ENCODE measurements at places on chromosomes 16 and 17. TPM values are rescaled to one million over a fixed set of nuclear protein-coding genes. Genes with fewer than 3 reads are reported as not detected.

DNA sequence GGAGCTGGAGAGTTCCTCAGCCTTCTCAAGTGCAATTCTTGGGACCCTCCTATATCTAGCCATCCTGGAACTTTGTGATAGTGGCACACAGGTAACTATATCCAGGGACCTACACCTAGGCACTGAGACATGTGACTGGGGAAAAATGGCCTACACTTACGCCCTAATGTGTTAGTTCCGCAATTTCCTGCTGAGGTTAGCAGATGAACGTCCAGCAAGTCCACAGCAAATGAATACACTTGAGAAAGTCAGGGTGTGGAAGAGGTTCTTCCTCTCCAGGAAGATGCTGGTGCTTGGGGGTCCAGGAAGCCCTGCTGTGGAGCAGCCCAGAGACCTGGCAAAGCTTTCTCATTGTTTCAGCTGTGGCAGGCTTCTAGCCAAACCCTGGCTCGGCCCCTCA lies 20.8 kb downstream of the PIK3R5 start:
- no peak for DNase-seq

MT1M gene
- 2.5 TPM for total RNA-seq

DNA sequence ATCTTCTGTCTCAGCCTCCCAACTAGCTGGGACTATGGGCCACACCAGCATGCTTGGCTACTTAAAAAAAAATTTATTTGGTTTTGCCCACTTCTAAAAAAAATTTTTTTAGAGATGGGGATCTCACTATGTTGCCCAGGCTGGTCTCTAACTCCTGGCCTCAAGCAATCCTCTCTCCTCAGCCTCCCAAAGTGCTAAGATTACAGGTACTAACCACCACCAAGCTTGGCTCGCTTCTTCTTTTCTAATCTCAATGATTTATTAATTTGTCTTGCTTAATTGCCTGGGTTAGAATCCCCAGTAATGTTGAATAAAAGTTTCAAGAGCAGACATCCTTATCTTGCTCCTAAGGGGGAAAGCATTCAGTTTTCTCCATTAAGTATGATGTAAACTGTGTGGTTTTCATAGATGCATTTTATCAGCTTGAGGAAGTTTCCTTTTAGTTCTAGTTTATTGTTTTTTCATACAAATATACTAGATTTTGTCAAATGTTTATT lies 65.8 kb upstream of the NACA2 start:
- no peak for DNase-seq

CIBAR2 gene
- total RNA-seq = not detected

DNA sequence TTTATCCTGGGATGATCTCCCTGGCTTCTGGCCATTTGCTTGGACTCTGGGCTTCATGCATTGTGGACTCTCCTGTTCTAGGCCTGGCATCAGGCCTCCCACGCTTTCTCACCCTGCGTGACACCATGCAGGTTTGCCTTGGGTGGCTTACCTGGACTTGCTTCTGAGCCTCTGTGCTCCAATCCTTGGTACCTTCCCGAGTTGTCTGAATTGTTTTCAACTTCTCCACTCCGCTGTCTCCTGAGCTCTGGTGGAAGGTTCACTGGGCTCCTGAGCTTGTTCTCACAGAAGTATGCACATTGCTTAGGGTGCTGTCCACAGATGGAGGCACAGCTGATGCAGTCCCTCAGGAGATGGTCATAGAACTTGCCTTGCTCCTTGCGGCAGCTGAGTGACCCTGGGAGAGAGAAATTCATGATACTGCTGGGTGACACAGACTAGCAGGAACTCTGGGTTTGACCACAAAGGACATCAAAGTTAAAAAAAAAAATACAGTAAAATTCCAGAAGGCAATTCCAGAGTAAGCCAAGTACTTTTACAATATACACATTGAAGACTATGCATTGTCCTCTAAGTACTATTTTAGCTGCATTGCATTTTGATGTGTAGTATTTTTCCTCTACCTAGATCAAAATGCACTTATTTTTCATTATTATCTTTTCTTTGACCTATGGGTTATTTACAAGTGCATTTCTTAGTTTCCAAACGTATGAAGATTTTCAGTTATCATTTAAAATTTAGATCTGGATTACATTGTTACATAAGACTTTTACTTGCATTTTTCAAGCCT lies 23.1 kb downstream of the TNFRSF13B start:
- DNase-seq = no peak

DNA sequence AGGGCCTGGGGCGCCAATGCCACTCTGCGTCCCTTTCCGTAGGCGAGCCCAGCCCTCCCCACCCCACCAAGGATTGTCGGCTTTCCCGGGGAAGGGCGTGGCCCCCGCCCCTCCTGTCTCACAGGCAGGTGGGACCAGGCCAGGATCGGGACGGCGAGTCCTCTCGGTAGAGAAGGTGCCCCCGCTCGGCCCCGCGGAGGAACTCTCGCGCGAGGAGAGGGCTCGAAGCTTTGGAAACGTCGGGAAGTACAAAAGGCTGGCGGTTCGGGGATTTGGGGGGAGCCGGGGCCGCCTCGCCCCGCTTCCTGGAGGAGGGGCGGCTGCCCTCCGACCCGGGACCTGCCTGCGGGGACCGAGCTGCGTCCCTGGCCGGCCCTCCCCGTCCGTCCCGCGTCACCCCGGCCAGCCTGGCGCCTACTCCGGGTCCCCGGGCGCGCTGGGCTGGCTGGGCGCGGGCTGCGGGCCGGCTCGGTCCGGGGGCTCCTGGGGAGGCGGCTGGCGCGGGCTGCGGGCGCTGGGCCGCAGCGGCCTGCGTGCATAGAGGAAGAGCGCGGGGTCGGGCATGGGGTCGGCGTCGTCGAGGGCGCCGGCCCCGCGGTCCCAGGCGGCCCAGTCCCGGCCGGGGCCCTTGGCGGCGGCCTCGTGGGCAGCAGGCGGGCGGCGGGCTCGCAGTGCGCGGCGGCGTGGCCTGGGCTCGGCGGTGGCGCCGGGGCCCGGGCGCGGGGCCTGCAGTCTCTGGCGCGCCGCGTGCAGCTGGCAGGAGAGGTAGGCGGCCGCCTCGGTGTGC lies 12.6 kb upstream of the CLUH start:
- DNase-seq = peak; percentile 92

Measured in H9 (cell line).